ENCODE measurements at places on chromosomes 6 and 20.

DNA sequence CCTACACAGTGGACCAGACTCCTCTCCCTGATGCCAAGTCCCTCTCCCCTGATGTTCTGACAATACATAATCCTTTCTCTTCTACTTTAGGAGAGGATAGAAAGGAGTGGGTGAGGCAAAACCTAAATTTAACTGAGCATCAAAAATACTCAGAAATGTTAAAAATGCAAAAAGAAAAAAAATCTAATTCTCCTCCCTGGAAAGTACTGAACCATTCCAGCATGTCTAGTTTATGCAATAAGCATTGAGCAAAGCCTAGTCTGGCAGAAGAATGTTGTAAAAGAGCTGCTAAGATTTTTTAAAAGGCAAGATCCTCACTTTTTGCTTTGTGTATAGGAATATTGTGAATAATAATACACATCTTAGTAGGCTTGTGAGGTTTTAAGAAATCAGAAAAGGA is 116.6 kb upstream of the STXBP5 start:
- no peak for DNase-seq

DNA sequence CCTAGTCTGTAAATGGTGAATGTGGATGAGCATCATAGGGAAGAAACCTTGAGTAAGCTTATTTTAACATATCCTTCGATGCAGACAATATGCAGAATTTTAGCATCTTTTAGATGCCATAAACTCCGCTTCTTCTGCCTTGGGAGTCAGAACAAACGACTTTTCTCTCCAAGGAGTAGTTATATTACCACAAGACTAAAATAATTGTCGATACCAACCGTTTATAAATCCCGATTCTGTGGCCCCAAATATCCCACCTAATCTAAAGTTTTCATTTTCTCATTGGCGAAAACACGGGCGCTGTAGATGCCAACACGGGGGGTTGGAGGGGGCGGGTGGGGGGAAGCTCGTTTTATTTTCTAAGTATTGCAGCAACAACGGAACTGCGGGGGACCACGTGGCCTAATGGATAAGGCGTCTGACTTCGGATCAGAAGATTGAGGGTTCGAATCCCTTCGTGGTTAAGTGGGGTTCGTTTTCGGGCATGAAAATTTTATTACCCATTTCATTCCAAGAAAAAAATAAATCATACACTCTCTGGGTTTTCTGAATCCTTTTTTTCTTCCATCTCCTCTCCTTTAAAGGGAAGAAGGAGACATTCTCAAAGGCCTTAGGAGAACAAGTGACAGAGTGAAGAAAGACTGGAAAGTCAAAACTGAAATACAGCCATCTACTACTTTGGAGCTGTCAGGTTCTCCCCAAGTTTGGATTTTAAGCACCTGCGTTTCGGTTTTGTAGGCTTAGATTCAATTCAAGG is 65.5 kb upstream of the BTN3A2 start:
- no peak for DNase-seq

DNA sequence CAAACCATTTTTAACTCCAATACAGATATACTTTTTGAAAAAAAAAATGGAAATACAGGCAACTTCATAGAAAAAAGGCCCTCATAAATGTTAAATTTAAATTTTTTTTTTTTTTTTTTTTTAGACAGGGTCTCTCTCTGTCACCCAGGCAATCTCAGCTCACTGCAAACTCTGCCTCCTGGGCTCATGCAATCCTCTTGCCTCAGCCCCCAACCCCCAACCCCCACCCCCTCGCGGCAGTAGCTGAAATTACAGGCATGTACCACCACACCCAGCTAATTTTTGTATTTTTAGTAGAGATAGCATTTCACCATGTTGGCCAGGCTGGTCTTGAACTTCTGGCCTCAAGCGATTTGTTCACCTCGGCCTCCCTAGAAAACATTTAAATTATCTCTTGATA is 12.8 kb upstream of the ULBP3 start:
- DNase-seq: no peak

GRCh38 chr20:24700166-24700860 is 230.9 kb downstream of the SYNDIG1 start:
- no peak for DNase-seq

- DNase-seq: peak; percentile 73
Observed at GRCh38 chr6:33696548-33697518, 14.7 kb downstream of the UQCC2 start.

GRCh38 chr20:50916257-50916656 is 15.0 kb downstream of the ADNP start:
- DNase-seq: no peak

GRCh38 chr6:23365732-23366131 is 760.3 kb upstream of the NRSN1 start:
- DNase-seq: no peak

DNA sequence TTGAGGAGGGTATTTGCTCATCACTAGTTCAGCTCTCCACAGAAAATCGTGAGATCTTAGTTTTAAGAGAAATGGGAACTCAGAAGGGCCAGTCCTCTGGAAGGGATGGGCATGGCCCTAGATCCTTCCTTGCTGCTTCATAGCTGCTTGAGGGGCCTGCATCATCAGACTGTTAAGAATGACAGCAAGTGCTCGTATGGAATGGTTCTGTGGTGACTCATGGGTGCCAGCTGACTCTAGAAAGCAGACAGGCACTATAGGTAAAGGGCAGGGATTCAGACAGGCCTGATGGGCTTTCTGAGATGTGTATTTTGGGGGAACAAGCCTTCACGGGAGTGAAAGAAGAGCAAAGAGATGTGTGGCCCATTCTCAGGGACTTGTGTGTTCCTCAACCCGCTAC is 90.8 kb downstream of the MYLK4 start:
- DNase-seq: no peak

GRCh38 chr6:113856375-113856624 is 845 bp upstream of the MARCKS start:
- no peak for DNase-seq

GRCh38 chr20:34984756-34985261 is 29.1 kb downstream of the MYH7B start:
- peak; percentile 50 for DNase-seq

DNA sequence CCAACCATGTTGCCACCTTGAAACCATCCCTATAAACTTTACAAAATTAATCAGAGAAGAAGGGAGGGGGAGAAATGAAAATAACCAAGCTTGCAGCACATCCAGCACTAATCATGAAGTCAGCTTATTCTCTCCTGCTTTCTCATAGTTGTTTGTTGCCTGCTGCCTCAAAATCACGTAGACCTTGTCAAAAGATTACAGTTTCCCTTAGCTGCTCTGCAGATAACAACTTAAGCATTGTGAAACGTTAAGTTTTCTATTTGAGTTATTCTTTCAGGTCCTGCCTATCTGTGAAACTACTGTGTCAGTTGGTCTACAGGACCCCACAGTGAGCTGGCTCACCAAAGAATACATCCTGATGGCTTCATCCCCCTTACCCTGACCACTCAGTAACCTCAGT is 32.9 kb downstream of the SLC17A4 start:
- DNase-seq: no peak

GRCh38 chr20:16209951-16210361 is 363.3 kb downstream of the KIF16B start:
- no peak for DNase-seq

- DNase-seq: no peak
Observed at GRCh38 chr6:115914098-115914497, 146.6 kb downstream of the FRK start.

DNA sequence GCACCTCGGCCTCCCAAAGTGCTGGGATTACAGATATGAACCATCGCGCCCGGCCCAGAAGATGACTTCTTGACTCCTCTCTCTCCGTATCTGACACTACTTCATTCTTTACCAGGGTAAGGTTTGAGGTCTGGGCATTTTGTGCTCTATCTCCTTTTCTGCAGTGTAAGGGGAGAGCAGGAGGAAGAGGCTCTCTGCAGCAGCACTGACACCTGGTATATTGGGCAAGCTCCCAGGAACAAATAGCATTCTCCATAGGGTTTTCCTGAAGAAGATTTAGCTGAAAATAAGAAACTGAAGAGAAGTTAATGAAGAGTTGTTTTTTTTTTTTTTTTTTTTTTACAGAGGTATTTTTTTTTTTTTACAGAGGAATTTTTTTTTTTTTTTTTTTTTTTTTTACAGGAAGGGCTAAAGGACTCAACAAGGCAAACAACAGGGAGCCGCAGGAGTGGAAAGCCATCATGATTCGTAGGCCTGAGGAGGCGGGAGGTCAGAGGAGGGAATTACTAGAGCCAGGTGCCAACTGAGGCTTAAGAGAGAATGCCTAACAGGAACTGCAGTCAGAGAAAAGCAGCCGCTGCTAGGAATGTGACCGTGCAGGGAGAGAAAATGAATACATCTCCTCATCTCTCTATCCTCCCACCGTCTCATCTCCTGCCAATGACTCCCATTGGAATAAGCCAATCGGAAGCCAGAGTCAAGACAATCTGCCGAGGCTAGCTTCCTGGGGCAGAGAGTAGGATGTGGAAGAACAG is 34.7 kb upstream of the ADGRF4 start:
- DNase-seq: no peak

DNA sequence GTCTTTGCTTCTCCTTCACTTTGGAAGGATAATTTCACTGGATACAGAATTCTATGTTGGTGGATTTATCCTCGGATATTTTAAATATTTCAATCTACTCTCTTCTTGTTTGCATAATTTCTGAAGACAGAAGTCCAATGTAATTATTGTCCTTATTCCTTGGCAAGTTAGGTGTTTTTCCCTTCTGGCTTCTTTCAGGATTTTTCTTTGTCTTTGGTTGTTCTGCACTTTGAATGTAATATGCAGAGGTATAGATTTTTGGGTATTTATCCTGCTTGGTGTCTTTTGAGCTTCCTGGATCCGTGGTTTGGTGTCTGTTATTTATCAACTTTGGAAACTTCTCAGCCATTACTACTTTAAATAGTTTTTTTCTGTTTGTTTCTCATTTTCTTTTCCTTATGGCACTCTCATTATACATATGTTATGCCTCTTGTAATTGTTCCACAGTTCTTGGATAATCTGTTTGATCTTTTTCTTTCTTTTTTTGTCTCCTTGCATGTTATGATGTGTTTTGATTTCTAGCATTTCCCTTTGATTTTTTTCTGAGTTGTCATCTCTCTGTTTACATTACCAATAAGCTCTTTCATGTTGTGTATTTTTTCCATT is 48.6 kb upstream of the ATXN1 start:
- no peak for DNase-seq

DNA sequence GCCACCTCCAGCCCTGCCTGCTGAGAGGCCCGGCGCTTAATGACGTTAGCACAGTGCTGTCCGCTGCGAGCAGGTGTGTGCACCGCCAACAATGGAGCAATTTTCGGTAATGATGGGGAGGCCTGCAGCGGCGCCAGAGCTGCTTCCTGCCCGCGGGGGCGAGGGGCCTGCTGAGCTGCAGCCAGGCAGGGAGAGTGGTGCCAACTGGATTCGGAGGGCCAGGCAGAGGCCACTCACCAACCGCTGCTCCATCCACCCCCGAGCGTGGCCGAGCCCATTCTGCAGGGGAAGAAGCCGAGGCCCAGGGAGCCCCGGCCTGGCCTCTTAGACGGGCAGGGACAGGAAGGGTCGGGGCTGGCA is 9.6 kb downstream of the HRH3 start:
- DNase-seq: no peak

DNA sequence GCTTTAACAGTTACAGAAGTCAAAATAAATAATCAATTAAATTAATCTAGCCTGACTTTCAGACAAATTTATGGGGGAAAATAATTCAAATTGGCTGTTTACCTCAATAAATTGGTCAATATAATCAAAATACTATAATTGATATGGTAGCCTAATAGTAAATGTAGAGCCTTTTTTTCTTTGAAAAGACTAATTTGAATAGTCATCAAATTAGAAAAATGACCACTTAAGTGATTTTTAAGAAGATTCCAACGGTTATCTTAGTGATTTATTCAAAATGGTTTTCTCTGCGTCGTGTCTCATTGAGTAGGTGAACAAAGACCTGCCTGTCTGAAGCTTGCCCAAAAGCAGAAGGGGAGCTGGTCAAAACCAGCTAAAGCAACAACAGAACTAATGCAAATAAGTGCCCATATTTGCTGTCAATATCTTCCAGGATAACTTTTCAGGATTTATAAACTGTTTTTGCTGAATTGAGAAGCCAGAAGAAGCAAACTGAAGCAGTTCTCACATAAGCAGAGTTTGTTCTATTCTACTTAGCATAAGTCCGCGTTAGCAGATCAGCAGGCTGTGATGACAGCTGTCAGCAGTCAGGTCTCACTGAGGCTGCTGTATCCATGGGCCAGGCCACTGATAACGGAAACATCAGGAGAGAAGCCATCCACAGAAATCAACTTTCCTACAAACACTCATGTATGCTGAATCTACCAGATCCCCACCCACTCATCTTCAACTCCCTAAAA is 7.0 kb downstream of the RCAN2 start:
- peak; percentile 66 for DNase-seq

- DNase-seq: no peak
Observed at GRCh38 chr6:166671434-166672081, 44.5 kb upstream of the RPS6KA2 start.

DNA sequence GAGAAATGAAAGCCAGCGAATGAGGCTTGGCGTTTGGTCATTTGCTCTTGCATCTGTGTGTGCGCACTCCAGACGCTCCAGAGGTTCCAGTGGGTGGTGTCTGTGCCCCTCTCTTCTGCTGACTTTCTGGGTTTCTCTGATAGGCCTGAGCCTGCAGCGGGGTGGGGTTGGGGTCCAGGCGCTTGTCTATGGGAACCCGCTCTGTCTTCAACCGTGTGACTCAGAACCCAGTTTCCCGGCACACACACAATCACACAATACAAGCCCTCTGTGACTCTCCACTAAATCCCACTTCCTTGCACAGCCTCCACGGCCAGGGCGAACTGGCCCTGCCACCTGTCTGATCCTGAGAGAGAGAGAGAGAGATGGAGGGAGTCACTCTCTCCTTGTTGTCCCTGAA is 24.6 kb downstream of the RBM38 start:
- no peak for DNase-seq

- DNase-seq: no peak
Observed at GRCh38 chr6:117469356-117469755, 13.1 kb upstream of the DCBLD1 start.

GRCh38 chr20:25275813-25276532 is 28.1 kb downstream of the PYGB start:
- DNase-seq: peak; percentile 31

- no peak for DNase-seq
Observed at GRCh38 chr6:79373880-79374279, 139.4 kb upstream of the HMGN3 start.

DNA sequence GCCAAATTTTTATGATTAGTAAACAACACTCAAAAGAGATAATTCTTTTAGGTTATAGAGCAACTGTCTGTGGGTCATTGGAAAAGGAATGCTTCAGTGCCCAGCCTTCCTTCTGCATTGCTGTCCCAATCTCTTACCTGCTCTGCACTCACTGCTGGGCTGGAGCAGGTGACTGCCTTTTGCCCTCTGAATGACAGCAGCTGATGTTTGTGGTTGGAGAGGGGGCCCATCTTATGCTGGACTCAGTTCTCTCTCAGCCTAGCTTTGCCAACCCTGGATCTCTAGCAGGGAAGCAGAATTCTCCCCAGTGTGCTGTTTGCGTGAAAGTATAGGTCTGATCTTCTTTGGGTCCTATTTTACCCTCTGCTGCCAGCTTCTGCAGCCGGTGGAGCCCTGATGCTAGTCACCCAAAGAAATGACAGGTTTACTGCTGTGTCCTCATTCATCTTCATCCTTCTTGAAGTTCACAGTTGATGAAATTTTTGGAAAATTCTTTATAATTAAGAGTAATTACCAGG is 193.5 kb downstream of the ARID1B start:
- no peak for DNase-seq
